NCI-H2107 (cell line): ENCODE measurements at places on chromosomes 5 and 9.

DNA sequence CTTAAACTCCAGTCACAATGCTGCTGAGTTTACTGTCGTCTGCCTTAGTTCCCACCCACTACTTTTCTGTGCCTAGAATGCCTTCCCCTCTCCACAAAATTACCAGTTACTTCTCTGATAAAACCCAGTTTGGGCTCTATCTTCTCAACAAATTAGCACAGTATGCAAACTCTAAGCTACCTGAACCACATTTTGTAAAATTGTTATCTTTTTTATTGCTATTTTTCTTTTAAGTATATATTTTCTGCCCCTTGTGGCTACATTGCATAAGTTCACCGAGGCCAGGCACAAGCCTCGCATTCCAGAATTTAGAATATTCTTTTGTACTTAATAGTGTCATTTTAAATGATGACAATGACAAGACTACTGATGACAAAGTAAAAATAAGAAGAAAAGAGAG, 60.0 kb downstream of the POU5F2 start:
- no peak for DNase-seq

DNA sequence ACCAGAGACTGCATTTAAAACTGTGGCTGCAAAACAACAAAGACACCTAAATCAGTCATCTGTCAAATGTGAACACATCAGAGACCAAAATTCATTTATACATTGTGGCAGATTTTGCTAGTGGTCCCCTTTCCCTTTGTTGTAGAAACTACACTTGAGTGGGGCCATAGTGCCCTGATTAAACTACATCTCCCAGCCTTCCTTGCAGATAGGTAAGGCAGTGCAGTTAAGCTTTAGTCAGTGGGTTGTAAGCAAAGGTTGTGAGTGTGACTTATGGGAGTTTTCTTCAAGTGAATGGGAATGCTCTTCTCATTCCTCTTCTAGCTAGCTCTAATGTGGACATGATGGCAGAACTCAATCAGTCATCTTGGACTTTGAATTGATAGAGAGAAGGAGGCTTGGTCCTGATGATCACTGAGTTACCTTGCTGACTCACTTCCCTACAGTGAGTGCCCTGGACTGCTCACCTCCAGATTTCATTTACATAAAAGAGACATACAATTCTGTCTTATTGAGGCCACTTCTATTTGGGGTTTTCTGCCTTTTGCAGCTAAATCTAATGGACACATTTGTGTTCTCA, 35.2 kb upstream of the SPARC start:
- DNase-seq, result no peak

DNA sequence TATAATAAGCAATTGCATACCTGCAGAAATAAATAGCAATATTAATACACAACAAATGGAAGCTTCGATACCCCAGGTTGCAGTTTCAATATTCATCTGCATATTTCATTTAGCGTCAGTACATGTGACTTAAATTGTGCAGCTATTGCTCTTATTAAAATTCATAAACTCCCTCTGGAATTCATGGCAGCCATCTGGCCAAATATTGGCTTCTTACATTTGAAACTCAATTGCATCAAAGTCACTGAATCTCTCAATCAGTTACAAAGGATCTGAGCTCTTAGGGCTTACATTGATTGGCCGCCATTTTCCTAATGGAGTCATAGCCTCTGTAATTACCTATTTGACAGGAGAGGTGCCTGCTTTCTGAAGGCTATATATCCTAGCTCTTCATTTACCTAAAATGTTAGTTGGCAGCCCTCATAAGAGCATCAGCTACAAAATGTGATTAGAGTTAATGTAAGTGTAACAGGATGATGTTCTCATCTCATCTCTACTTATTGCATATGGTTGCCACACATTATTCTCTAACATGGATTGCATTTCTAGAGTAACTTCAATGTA, 453.5 kb downstream of the CAAP1 start:
- DNase-seq, result no peak

- DNase-seq, result no peak
Measured at GRCh38 chr9:84590706-84591105, 78.8 kb upstream of the NTRK2 start.

GRCh38 chr5:168975331-168975730, 325.6 kb downstream of the SLIT3 start:
- no peak for DNase-seq

DNA sequence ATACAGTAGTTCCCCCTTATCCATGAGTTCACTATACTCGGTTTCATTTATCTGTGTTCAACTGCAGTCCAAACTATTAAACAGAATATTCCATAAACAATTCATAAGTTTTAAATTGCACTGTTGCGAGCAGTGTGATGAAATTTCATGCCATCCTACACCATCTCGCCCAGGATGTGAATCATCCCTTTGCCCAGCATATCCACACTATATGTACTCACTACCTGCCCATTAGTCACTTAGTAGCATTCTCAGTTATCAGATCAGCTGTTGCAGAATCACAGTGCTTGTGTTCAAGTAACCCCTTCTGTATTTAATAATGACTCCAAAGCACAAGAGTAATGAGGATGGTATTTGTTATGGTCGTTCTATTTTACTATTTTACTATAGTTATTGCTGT, 51.5 kb downstream of the SHOC1 start:
- no peak for DNase-seq

GRCh38 chr5:33272288-33272687, 168.5 kb upstream of the TARS1 start:
- no peak for DNase-seq

GRCh38 chr9:108543251-108543778, 312.5 kb downstream of the ACTL7B start:
- DNase-seq, result no peak

DNA sequence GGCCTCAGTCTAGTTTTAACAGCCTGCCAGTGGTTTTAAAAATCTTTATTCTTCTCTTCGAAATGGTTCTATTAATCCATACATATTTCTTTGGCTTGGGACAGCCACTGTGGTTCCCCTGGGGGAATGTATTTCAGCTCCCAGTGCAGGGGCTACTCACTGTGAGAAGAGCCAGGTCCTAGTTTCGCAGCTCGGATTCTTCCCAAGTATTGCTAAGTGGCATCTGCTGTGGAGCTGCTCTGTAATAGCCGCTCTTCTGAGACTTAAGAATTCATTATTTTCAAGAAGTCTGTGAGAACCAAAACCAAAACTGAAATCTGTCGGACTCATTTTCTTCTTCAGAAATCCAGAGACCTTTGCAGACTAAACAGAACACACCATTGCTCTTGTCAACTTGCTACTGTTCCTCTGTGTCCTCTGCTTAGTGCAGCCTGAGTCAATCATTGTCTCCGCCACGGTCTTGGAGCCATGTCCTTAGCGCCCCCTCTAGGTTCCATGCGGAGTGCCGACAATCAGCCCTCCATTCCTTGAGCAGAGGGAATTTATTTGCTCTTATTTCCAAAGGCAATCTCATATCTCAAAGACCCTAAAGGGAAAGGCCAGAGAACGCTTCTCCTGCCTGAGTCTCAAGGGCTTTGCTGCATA, 478.2 kb downstream of the SPATA31D1 start:
- no peak for DNase-seq

DNA sequence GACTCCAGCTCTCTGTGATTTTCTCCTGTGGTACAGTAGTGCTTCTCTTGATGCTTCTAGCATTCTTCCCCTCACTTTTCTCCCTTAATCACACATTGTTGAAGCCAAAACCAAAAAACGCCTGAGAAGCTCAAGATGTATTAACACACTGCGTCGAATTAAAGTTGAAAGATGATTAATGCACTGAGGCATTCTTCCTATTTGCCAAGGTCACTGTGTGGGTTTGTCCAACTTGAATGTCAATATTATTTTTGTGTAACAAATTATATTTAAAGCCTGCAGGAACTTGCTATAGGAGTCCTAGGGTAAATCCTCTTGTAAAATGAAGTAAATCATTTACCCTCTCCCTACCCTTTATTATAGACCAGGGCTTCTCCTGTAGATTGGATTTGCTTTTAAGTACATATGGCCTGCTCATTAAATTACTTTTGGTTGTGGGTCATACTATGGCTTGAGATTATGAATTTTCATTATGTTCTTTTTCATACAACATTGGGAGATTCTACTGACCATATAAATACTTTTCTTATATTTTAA, 68.1 kb downstream of the GDA start:
- DNase-seq, result no peak

- no peak for DNase-seq
Measured at GRCh38 chr5:86749841-86750240, 132.1 kb downstream of the COX7C start.

DNA sequence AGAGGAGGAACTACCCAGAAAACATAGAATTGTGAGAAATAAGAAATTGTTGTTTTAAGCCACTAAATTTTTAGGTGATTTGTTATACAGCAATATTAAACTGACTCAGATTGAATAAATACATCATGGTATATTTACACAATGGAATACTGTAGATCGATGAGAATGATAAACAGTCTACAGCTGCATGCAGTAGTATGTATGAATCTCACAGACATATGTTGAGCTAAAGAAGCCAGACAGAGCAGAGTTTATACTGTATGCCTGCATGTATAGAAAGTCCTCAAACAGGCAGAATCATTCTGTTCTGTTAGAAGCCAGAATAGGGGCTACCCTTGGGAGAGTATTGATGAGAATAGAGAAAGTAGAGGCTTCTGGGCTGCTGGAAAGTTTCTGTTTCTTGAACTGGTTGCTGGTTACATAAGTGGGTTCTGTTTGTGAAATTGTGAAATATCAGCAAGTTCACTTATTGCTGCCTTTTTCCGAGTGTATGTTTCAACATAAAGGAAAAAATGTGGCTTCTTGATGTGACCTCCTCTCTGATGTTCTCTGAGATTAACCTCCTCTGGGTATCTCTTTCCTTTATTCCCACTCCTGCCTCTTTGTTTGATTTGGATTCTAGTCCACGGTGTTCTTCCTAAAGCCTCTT, 9.6 kb downstream of the KIAA1958 start:
- DNase-seq, result no peak

GRCh38 chr5:56179442-56179841, 53.7 kb downstream of the ANKRD55 start:
- DNase-seq, result no peak

GRCh38 chr9:35520364-35520710, 30.4 kb downstream of the RUSC2 start:
- no peak for DNase-seq

DNA sequence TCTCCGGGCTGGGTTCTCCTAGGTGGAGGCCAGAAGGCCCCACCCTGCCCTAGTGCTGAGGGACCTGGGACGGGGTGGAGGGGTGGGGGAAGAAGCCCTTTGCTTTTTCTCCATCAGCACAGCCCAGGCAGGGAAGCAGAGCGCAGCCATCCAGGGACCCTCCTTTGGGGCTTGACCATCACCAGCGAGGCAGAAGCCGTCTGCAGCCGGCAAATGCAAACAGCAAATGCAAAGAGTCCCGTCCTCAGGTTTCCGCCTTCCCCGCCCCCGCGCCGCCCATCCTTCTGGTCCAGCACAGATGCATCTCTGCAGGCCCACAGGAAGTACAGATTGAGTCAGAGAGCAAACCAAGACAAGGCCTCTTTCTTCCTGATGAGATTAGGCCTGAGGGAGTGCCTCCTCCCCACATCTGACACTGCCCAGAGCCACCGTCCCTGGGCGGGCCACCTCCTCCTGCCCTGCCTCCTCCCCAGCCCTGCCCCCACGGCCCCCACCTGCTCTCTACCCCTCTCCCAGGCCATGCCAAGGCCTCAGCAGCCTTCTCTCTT, 23.4 kb downstream of the CORO2A start:
- no peak for DNase-seq
